ENCODE measurements at places on chromosomes 4 and X.
A peak's percentile ranks its signal among the peaks of the same experiment; 100 is the strongest.

DNA sequence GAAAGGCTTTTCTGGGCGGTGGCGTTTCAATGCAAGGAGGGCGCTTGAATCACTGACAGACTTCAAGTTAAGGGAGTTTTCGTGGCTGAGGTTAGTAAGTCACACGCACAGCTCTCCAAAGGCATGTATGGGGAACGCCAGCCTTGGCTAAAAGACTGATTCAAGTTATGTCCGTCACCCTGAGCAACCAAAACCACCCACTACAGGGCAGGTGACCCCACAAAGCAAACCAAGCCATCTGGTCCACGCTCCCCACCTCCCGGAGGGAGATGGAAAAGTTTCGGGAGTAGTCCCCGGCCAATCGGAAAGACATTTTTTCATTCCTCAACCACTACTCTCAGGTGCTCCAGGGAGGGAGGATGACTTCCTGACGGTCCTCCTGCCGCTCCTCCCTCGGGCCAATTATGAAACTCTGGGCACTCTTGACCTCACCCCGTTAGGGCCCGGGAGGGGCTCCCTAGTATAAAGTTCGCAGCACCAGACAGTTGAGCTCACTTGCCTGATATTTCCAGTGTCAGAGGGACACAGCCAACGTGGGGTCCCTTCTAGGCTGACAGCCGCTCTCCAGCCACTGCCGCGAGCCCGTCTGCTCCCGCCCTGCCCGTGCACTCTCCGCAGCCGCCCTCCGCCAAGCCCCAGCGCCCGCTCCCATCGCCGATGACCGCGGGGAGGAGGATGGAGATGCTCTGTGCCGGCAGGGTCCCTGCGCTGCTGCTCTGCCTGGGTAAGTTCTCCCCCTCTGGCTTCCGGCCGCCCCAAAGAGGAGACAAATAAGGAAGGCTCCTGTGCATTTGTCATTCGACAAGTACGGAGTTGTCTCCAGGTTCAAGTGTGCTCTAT, at the start of gene EREG:
EREG (plus strand) TSS at position 494 of the 840 bp plus-strand sequence; CDS start at position 658, 164 bp downstream.
- DNase-seq = peak; percentile 49

DNA sequence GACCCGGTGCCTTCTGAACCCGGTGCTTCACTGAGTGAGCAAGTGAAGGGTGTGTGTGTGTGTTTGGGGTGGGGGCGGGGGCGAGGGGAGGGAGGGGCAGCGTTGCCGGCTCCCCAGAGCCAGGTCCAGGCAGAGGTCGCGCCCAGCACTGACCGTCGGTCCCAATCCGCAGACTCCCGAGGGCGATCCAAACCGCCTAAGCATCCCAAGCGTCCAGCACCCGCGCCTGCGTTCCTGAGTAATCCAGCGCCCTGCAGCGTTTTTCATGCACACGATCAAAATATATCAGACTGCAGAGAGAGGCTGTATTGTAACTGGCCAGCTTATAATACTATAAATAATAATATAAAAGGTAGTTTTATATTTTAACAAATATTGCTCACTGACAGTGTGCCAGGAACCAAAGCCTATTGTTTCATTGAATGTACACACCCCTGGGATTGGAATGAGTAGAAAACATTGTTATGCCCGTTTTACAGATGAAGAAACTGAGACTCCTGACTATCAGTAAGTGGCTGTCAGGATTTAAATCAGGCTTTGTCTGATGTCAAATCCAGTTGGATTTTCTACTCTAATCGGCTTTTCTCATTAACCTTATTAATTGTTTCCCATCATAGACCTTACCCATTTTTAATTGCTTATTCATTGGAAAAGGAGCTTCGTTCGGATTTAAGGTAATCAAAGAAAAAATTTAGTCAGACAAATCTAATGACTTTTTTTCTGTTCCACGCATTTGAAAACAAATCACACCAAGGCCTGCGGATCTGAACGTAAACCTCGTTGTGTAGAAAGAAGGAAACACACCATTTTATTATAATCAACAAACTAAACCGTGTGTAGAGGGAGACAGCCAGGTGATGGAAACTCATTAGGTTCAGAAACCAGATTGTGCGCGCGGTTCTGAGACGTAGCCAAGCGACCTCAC, 4.0 kb upstream of the NKX3-2 start:
- DNase-seq = no peak

DNA sequence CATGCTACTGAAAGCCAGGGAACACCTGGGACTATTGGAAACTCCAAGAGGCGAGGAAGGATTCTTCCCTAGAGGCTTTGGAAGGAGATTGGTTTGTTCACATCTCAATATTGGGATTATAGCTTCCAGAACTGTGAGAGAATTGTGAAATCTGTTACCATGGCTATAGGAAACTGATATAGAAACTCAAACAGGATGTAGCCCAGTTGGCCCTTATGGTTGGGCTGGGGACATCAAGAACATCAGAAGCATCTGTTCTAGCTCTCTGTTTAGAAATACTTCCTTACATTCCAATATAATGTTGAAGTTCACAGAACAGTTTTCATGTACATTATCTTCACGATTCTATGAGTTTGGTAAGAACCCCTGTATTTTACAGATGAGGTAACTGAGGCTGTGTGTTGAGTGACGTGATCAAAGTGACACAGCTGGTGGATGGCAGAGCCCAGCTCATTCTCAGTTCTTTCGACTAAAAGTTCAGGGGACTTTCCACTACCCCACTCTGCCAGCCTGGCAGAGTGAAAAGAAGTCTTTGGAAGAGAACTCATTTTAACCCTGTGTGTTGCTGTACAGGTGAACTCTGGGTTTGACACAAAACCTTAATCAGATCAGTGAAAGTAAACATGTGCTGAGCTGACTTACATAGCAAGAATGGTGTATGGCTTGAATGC, 183.0 kb downstream of the GBA3 start:
- DNase-seq = no peak

GRCh38 chrX:126820700-126821420, 1.3 kb downstream of the PRR32 start:
- no peak for DNase-seq

- peak; percentile 44 for DNase-seq
Measured at GRCh38 chr4:95108883-95109421, 351.2 kb downstream of the BMPR1B start.
